Right cardiac atrium (tissue), 5 donors: ENCODE measurements at places on chromosomes 4 and X.

DNA sequence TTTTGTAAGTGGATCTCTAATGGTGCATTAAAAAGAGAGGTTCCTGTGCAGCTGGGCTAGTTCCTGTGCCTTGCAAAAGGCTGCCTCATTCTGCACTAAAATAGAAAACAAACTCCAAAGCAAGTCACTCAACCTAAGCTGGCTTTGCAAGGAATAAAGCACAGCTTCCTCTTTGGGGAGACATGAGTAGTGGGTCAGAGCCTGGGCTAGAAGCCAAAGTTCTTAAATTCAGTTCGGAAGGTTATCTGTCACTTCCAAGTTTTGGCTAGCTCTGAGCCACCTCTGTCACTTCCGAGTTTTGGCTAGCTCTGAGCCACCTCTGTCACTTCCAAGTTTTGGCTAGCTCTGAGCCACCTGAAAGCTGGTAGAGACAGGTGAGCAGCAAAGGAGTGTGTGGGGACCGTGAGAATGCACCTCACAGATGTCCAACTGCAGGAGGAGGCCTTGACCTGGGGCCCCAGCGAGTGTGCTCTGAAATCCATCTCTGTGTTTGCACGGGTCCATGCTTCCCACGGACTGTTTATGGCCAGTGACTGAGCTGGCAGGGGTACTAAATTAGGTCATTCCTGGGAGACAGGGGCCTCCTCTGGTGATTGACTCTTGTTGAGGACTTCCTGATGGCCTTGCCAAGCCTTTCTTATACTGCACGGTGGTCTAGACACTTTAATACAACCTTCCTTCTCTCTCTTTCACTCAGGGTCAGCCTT, 36.4 kb upstream of the MAMLD1 start:
- DNase-seq: no peak

DNA sequence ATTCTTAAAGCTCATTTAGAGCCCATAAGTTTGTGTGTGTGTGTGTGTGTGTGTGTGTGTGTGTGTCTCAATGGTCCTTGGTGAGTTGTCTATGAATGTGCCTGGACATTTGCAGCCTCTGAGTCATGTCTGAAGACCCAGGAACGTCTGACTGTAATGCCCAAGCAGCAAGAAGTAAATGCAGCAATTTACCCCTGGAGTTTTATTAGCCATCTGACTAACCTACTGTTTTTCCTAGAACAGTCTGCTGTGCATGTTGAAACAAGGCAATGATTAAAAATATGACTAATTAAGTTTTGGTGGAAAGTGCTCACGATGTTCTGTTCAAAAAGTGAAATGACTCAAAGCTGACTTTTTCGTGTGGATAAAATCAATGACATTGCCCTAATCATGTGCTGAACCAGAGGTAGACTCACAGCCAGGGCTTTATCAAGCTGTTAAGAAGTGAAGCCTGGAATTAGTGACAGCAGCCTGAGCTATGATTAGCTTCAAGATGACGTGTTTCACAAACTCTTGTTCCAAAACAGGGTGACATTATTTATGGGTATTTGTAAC, 201.6 kb downstream of the CPE start:
- no peak for DNase-seq

DNA sequence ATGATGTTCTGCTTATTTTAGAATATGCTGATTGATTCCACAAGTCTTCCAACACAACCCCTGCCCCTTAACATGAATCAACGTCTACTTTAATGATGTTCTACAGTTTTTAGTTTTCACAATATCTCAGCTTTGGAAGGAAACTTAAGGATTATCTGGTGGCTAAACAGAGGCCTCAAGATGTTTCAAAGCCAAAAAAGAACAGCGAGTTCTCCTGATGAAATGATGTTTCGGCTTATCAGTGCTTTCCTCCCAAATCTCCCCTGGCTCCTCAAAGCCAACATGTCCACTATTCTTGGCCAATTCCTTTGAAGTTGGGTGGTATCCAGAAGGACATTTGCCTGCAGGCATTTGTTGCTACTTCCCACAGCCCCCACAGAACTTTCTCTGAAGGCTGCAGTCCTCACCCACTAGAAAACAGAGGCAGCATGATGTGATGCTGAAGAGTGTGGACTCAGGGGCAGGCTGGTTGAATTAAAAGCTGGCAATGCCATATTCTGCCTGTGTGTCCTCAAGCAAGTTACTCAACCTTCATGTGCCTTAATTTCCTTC, 87.3 kb downstream of the ADGRG4 start:
- DNase-seq: no peak

DNA sequence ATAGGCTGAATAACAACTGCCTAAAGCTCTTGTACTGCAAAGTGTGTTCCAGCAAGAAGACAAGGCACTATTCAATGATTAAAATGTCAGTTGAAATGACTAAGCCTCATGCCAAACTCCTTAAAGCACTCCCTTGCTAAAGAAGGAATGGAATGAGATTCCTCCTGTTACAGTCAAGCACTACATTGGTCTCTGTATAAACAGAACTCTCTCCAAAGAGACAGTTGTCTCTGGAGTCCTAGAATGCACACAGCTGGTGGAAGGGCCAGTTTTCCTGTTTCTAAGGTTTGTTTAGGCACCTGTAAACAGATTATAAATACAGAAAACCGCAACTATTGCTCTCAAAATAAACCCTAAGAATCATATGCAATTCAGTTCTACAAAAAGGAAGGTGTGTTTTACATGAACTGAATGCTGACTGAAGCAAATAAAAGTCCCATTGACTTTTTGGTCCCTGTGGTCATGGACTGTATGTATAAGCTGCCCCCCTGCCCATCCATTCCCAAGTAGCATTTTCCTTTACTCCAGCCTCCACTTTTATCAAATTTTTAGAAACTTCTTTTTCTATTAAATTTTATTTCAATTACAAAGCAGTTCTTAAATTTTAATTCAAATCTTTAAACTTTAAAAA, 47.0 kb downstream of the FAT1 start:
- DNase-seq: no peak

GRCh38 chr4:3461515-3462291, 1.4 kb upstream of the DOK7 start:
- DNase-seq: peak; percentile 88

DNA sequence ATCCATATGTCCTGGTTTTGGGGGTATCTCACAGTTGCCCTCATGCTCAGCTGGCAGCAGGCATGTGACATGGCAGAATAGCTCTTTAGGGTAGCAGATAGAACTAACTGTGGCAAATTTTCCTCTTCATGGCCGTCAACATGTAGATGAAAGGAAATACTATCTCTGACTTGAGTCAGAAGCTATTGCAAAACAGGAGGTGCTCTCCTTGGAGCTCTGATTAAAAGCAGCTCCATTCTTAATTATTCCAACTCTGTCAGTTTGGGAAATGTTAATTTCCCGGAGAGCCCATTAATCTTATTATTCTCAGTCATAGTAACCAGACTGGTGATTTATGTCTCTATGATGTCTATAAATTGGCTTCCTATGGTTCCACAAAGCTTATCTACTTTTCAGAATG, 18.2 kb downstream of the IL13RA1 start:
- no peak for DNase-seq

GRCh38 chr4:33940281-33940680, 2304.0 kb downstream of the ARAP2 start:
- DNase-seq: no peak

DNA sequence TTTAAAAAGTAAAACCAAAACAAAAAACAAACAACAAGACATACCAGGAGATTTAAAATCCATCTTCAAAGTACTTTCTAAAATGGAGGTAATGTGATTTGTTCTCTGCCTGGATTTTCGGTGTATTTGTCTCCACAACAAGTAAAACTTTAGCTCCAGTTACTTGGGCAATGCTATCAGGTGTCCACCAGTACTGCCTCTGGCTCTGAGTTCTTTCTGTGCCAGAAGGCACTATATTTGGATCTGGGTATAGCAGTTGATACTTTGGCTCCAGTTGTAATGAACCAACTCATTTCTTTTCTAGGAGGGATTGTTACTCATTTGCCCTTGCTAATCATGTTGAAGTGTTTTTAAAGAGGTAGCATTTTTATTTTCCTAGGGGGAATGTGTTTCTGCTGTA, 9.5 kb upstream of the PDLIM5 start:
- no peak for DNase-seq

- DNase-seq: no peak
Observed at GRCh38 chrX:96386981-96387380, 297.7 kb upstream of the DIAPH2 start.

DNA sequence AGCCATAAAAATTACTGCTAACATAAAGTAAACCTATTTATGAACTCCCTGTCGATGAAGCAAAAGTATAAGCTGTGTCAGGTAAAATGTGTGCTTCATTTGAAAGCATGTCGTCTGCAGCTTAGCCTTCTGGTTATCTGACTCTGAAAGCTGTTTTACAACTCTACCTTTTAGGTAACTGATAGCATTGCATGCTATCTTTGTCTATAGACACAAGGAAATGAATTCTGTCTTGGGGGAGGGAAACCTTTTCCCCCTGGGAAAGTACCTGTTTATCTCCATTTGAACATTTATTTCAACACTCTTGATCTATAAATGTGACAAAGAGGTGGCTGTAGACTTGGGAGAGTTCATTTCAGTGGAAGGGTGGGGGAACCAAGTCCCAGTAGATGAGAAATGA, 51.4 kb downstream of the RAB40A start:
- DNase-seq: no peak

DNA sequence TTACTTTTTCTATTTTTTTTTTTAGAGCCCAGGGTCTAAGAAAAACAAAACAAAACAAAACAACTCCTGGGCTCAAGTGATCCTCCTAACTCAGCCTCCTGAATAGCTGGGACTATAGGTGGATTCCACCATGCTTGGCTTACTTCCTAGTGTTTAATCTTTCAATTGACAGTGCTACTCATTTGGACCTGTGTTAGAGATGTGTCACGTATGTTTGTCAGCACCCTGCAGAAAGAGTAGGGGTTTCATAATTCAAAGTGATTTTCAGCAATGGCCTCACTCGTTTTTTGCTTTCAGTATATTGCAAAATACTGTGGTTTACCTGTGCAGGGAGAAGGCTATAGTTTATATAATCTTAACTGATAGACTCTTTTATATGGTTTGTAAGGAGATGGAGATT, 71.6 kb upstream of the TEX13D start:
- no peak for DNase-seq

- DNase-seq: no peak
Observed at GRCh38 chr4:118917582-118917981, 28.9 kb downstream of the SYNPO2 start.

DNA sequence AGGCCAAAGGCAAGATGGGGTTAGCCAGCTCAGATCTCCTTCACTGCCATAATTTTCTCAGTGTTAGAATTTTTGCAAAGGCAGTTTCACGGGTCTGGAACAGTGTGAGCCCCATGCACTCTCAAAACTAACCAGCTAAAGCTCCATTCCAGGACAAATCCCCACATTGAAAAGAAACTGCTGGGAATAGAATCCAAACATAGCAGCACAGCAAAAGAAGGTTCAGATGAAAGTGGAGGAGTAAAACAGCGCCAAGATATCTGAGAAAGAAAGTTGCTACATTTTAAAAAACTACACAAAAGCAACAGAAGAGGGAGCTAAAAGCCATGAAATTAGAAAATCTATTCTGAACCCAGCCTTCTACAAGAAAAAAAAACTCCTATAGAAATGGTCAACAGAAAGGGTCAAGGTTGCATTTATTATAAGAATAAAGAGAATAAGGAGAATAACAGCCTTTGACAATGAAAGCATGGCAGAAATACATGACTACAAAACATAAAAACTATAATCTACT, 39.6 kb upstream of the SLC7A3 start:
- no peak for DNase-seq

- DNase-seq: no peak
Observed at GRCh38 chrX:136856050-136856449, 24.5 kb downstream of the RBMX start.

- no peak for DNase-seq
Observed at GRCh38 chr4:64727960-64728359, 318.7 kb upstream of the TECRL start.

DNA sequence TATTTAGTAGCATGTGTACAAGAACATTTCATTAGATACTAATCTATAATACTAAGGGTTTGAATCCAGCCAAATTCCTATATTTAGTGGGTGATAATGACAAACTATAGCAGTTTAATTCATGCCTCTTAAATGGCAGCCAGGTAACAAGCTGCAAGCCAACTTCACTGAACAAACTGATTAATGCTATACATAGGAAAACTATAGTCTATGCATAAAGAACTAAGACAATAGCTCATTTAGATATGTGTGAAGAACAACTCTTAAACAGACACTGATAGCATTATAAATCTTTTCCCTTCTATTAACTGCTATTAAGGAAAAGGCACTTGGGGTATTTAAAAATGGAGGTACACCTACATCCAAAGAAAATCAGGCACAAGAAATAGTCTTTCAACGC, 19.1 kb downstream of the ACSL1 start:
- DNase-seq: no peak

DNA sequence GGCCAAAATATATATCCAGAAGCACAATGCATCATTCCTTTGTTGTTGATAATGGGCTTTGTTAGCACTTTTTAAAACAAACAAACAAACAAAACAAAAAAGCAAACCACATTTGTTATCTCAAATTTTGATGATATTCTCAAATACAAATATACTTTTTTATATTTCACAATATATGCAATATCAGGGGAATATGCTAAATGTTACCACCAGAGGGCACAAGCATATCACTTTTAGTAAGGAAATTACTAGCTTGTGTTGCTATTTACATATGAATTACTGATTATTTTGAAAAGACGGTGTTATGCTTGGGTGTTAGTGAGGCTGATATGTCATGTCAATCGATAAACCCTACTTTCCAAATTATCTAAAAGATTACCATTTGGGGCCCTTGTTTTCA, 29.1 kb downstream of the RIPPLY1 start:
- no peak for DNase-seq

GRCh38 chrX:50594788-50595187, 124.2 kb upstream of the DGKK start:
- DNase-seq: no peak

GRCh38 chr4:20724915-20725314, 24.7 kb downstream of the PACRGL start:
- no peak for DNase-seq

DNA sequence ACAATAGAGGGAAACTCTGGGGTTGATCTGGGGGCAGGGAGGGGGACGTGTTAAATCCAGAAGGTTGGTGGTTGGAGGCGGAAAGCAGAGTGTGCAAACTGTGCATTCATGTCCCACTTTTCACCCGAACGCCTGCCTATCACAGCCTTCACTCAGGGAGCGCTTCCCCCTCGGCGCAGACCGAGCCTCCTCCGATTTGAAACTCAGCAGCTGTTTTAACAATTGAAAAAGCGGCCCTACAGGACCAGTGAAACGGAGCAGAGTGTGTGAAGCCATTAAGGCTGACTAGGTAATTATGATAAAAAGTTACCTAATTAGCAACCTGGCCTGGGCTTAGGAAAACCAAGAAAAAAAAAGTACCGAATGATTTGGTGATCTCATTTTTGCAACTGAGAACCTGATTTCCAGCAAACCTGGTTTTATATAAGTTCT, 685 bp upstream of the NDNF start:
- DNase-seq: no peak

- no peak for DNase-seq
Observed at GRCh38 chr4:188691811-188692210, 552.6 kb downstream of the TRIML1 start.

GRCh38 chr4:8353912-8354453, 84.4 kb downstream of the HTRA3 start:
- no peak for DNase-seq
